Natural killer cell treated with Interleukin-12 subunit alpha and Interleukin-12 subunit beta and Interleukin-15 and Interleukin-18, amount 100 ng/mL, for 72 hours (primary cell): ENCODE measurements at places on chromosomes 5 and 9. TPM values are rescaled to one million over a fixed set of nuclear protein-coding genes. Genes with fewer than 3 reads are reported as not detected.

The ROPN1L gene
- 0.57 TPM for total RNA-seq

The LOX gene
- total RNA-seq = not detected

The PPP3R2 gene
- not detected for total RNA-seq

The RASGEF1C gene
- total RNA-seq = not detected

The SLC34A3 gene
- not detected for total RNA-seq

The SHB gene
- 0.14 TPM for total RNA-seq

The PLAC8L1 gene
- 2.5 TPM for total RNA-seq

The CCL27 gene
- not detected for total RNA-seq

DNA sequence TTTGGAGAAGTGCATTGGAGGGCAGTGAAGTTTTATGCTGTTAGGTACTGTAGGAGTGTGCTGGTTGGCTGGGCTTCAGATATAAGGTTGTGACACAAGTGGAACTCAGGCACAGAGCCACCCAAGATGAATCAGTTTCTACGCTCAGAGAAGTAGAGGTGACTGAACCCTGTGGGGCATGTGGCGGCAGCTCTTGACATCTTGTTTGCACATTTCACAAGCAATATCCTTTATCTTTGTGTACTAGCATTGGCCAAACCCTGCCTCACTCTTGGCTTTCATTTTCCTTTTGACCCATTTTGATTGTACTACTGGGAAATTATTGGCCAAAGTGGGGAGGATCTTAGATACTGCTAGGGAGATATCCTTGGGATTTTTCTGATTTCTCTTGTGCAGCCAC lies 110.0 kb downstream of the PSAT1 start:
- DNase-seq = no peak

GRCh38 chr5:38724301-38725030 lies 121.3 kb upstream of the OSMR start:
- DNase-seq = no peak

- DNase-seq = no peak
Measured at GRCh38 chr9:131418143-131419025, 24.5 kb downstream of the PRRC2B start.

- DNase-seq = peak; percentile 94
Measured at GRCh38 chr9:120875954-120876841, 790 bp downstream of the PHF19 start.

- no peak for DNase-seq
Measured at GRCh38 chr5:76620166-76620565, 3.0 kb downstream of the F2RL2 start.

DNA sequence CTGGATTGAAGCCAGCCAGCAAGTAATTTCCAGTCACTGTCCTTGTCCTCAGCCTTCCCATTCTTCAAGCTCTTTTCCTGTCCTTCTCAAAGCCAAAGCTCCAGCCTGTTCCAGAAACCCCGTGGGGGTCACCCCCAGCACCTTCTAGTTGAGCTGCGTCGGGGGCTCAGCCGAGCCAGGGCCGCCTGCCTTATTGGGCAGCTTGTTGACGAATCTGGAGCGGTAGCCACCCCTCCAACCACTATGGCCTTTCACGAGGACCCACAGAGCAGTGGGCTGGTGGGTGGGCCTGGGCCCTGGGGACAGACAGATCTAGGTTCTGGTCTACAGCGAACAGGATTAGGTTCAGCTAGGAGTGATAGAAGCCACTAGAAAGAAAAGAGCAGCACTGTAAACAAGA lies 47.3 kb downstream of the TSPAN17 start:
- DNase-seq = no peak

DNA sequence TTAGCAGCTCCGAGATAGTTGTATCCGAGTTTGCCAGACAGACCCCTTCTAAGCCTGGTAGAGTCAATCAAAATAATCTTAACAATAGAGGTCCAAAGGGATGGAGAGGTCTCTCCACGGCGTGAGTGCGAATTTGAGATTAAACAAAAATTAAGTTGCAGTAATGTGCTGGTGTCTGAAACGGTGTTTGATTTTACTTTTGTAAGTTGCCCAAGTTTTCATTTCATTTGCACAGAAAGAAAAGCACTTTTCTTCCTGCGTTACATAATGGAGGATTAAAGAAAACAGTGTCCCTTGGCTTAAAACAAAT lies 1.2 kb downstream of the IRX1 start:
- no peak for DNase-seq

GRCh38 chr9:114829574-114830440 lies 24.0 kb upstream of the TNFSF15 start:
- no peak for DNase-seq

GRCh38 chr5:172530878-172531703 lies 76.8 kb upstream of the SH3PXD2B start:
- no peak for DNase-seq

DNA sequence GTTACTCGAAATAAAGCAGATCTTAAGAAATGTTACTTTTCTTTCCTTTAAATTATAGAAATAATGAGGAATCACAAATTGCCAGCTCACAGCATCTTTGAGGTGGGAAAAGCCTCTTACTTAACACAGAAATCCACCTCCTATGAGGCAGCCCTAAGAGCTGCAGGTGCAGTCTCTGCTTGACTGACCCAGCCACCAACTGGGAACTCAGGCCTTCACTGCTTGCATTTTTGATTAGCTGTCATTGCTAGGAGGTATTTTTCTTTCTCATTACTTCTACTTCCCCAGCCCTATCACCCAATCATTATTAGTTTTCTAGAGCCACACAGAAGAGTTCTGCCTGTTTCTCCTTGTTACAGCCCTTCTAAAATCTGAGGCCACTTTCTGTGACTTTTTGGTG lies 416.5 kb upstream of the KLF4 start:
- no peak for DNase-seq

DNA sequence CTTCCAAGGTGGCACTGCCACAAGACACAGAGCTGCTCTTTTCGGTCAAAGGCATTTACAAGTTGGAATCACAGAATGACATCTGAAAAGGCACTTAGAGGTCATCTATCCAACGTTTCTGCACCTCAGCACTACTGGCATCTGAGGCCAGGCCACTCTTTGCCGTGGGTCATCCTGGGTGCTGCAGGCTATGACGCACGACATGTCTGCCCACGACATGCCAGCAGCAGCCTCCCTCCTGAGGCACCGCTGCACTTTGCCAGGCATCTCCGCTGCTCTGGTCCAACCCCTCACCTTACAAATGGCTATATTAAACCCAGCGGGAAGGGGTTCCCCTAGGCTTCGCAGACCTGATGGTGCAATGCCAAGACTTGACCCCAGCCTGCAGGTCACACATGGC lies 8.1 kb downstream of the SURF4 start:
- no peak for DNase-seq

GRCh38 chr5:163658702-163659567 lies 153.5 kb downstream of the MAT2B start:
- no peak for DNase-seq

- no peak for DNase-seq
Measured at GRCh38 chr5:169183576-169183975, 117.4 kb downstream of the SLIT3 start.

DNA sequence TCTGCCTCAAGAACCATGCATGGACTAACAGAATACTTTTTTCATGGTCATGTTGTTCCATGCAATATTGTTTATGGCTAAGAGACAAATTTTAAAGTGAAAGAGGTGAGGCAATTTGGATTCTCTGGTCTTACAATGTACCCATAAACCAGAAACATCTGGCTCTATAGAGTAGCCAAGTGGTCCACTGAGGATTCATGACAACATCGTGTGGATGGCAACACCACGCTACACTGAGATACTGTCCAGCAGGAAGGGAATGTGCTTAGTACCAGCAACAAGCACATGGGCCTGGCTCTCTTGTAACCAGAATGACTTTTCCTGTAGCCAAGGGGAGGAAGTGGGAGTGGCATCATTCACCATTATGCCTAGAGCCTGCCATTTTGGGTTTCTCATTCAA lies 218.2 kb downstream of the GADD45G start:
- no peak for DNase-seq

DNA sequence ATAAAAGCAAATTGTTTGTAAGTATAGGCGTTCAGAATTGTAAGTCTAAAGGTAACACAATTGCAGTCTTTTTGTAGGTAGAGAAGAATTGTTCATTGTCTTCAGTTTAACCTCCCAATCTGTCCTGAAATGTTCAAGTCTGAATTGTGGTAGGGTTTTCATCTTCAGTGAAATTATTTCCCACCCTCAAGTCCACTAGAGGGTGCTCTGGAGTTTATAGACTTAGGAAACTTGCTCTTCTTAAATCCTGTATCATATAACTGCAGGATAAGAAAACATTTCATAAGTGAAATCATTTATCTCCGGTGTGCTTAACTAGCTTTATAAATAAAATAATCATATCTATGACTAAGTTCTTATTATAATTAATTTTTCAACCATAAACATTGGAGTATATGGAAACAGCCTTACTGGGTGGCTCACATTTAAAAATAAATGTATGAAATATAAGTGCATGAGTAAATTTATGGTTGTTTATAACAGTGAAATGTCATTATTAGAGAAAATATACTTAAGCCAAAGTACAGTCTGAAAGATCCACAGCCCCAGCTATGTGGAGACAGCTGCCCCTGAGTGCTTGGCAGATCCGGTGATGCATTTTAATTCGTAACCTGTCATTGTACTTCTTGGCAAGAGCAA lies 182.4 kb upstream of the OTULINL start:
- no peak for DNase-seq

DNA sequence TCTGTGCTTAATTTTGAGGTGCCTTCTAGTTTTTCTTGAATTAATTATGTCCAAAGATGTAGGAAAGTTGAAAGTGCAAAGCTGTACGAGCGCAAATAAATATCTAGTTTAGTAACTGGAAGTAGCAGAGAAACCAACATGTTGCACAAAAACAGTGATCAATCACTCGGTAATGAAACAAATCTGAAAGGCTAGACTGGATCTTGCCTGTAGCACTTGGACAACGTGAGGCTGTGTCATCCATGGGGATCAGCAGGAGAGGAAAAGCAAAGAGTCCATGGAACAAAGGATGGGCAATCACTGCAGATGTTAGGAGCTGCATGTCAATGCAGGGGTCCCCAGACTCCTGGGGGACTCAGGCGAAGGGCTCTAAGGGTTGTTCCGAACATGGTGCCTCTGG lies 424.2 kb downstream of the IRX1 start:
- no peak for DNase-seq

DNA sequence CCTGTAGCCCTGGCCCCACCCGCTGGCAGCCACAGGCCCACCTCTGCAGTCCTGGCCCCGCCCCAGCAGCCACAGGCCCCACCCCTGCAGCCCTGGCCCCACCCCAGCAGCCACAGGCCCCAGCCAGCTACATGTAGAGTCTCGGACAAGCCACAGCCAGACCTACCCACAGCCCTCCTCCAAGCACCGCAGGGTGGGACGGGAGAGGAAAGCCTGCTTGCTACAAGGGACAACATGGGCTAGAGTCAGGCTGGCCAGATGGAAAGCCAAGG lies 49.5 kb upstream of the SARDH start:
- no peak for DNase-seq

DNA sequence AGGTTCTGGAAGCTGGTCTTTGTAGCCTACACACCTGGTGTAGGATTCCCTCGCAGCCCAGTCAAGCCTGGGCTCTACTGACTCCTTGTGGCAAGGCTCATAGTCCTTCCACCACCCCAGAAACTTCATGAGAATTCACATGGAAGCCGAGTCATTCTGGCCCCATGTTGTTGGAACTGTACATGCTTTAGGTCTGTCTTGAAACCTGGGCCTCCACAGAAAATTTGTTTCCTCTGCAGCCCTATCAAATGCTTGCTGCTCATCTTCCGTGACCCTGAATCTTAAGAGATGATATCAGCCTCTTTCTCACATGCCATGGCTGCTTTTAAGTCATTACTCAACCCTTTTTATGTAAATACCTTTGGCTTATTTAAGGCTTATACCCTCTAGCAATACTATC lies 113.4 kb upstream of the GRHPR start:
- DNase-seq = no peak

DNA sequence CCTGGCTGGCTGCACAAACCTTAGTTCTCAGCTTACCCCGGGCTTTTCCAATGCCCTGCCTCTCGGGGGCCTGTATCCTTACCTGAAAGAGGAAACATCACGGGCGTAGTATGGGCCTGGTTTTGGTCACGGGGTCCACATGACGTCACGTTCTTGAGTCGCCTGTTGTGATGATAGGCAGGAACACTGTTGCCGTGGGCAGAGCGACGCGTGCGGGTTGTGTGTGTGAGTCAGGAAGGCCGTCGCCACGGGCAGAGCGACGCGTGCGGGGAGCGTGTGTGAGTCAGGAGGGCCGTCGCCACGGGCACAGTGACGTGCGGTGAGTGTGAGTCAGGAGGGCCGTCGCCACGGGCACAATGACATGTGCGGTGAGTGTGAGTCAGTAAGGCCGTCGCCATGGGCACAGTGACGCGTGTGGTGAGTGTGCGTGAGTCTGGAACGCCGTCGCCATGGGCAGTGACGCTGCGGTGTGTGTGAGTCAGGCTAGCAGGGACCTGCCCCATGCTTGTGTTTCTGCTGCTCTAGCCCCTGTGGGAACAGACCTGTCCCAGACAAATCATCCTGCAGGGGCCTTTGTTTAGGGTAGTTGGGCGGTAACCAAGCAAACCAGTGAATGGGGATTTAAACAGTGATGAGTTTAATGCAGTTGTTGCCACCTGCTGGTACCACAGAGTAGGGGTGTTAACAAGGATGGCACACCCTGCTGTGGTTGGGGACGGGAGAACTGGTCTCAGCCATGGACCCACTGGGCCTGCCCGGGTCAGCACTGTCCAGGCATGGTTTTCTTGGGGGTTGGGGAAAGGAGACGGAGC lies 19.8 kb downstream of the TRIP13 start:
- DNase-seq = no peak

DNA sequence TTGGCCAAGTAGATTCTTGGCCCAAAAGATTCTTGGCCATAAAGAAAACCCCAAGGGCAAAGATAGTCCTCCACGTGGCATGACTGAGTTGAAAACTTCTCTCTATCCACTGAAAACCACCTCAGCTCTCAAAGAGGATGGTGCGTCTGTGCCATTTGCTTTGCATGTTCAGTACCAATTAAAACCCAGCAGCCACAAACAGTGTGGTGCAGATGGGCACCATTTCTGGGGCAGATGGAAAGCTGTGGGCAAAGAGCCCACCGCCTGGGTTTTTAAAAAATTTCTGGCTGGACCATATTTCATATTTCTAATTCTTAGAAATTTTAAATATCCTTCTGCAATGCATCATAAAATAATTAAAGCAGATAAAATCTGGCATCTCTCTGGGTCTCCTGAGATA lies 84.5 kb upstream of the PUM3 start:
- no peak for DNase-seq

- no peak for DNase-seq
Measured at GRCh38 chr5:53416144-53416738, 64.2 kb upstream of the FST start.

- DNase-seq = no peak
Measured at GRCh38 chr5:44312374-44312773, 76.8 kb downstream of the FGF10 start.
